ENCODE measurements at places on chromosomes 6 and 20.

- no peak for DNase-seq
Measured at GRCh38 chr6:28501259-28501658, 14.3 kb downstream of the GPX6 start.

GRCh38 chr6:91941838-91942237, 1355.0 kb upstream of the MAP3K7 start:
- DNase-seq = no peak

DNA sequence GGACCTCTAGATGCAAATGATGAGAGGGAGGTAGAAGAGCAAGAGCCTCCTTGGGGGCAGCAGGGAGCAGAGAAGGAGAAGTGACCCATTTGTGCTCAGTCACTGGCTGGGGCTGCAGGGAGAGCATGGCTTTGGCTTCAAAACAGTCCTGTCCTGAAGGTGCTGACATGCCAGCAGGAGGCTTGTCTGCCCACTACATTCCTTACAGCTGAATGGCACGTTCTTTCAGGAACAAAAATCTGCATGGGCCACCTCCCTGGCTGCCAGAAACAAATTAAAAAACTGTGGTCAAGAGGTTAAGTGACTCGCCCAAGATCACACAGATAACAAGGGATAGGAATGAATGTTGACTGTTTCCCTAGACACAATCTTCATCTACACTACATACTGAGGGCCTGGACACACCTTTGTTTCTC, 188.8 kb downstream of the HIVEP2 start:
- DNase-seq = no peak

DNA sequence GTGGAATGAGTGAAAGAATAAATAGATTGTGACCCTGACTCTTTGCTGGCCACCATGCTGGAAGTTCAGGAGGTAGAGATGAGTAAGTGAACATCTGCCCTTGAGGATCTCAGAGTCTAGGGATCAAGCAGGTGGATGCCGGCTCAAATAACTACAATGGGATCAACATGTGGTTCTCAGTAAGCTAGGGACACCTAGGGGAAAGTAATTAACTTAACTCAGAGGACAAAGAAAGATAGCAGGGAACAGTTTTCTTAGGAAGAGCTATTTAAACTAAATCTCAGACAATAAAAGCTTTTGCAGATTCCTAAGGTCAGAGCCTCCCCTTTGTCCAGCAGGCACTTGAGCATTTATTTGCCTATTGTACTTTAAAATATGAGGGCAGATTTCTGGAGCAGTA, 29.1 kb downstream of the SLC13A3 start:
- DNase-seq = no peak

DNA sequence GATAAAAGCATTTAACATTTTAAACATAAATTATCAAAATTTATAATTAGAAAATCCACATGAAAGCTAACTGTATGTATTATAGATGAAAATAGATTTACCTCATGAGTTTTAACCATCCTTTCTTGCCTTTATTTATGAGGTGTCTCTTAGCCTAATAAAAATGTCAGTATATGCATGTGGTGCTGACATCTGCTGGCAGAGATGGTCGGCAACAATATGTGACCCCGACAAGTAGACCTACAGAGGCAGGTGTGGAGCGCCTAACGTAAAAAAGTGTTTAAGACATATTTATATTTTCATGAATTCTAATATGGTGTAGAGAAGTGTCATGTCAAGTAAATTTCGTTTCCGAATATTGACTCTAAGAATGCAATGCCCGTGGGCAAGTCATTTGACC, 149.0 kb upstream of the FUT9 start:
- DNase-seq = no peak

DNA sequence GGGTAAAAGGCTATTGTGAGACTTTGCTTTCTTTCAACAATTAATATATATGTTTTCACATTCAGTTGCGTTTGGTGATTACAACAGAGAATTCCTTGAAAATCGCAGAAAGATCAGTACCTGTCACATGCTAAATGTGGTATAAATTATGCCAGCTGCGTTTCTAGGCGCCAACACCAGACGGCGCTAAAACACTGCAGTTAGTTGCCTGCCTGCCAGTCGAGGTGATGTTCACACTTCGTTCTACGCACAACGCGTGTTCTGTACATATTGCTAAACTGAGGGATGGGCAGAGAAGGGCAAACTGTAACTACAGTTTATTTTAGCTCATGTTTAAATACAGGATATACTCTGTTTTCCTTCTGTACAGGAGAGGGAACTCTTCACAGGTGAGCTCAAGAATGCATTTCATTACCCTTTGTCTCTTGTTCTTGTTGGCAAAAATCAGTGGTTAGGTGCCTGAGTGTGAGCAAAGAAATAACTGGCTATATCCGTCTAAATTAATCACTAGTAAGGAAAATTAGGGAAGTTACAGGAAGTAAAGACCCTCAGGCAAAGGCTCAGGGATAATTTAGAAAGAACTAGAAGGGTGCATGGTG, 100.1 kb upstream of the RGS17 start:
- DNase-seq = peak; percentile 39

DNA sequence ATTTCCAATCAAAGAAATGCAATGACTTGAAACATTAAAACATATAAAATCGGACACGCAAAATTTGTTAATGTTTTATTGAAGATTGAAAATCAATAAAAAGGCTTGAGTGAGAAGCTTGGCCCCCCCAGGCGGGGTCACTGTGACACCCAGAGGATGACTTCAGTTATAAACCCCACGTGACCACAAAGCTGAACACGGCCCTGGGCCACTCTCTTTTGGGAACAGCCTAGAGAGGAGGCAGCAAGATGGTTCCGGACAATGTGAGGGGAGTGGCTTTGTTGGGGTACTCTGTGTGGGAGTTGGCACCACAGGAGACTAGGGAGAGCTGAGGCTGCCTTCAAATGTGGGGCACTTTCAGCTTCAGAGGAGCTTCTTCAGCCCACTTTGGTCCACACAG, 172.5 kb downstream of the LRFN2 start:
- no peak for DNase-seq

- DNase-seq = no peak
Measured at GRCh38 chr20:60513141-60513540, 554.9 kb downstream of the CDH26 start.

GRCh38 chr20:63137851-63138415, 78.0 kb downstream of the YTHDF1 start:
- no peak for DNase-seq

DNA sequence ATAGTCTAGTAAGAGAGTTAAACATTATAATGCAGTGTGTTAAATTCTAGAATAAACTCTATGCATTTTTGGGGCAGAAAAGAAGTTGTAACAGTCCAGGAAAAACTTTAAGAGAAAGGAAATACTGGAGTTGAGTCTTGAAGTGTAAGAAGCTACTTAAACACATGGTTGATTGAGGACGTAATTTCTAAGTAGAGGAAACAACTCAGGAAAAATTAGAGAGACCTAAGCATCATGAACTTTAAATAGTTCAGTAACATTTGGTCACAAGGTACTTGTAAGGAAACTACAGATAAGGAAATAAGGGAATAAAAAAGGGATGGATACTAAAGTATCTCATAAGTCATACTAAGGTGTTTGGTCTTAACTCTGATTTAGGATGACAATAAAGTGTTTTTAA, 4.7 kb upstream of the TRDN start:
- DNase-seq = no peak

- no peak for DNase-seq
Measured at GRCh38 chr20:12729326-12729725, 279.4 kb upstream of the SPTLC3 start.

- DNase-seq = no peak
Measured at GRCh38 chr6:11430036-11430435, 107.5 kb upstream of the TMEM170B start.
